Activated naive CD4-positive, alpha-beta T cell (primary cell): ENCODE measurements at places on chromosomes 11 and 22.

DNA sequence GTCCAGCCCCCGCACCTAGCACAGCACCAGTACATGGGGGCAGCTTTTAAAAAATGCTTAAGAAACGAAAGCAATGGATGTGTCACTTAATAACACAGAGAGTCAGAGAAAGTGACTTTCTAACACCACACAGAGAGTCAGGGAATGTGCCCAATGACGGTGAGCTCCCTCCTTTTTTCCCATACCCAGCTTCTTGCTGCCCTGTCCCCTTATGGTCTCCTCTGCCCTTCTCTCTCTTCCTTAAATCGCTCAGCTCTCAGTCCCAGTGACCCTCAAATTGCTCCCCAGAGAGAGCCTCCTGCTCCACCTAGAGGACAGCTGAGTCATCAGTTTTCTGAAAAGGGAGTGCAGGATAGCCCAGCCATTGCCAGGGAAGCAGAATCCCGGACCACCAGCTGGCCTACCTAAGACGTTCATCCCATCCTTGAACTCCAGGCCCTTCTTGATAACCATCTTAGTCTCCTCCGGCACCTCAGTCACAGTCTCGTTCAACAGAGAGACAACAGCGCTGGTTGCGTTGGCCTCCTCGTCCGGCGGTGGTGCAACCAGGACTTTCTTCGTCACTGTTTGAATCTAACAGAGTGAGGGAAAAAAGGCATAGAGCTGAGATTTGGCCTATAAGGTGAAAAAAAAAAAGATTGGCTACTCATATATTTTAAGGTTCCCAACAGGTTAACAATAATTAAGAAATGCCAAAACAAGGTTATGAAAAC, 113.5 kb downstream of the SLC1A2 start:
- DNase-seq = no peak

- DNase-seq = no peak
These were observed 11.1 kb downstream of the SPTBN2 start for GRCh38 chr11:66717925-66718319.

GRCh38 chr11:85945788-85946187, 90.6 kb downstream of the CCDC83 start:
- no peak for DNase-seq

GRCh38 chr11:100203789-100204188, 483.3 kb upstream of the ARHGAP42 start:
- DNase-seq = no peak

- no peak for DNase-seq
These were observed 540 bp downstream of the MEN1 start for GRCh38 chr11:64809781-64810241.

DNA sequence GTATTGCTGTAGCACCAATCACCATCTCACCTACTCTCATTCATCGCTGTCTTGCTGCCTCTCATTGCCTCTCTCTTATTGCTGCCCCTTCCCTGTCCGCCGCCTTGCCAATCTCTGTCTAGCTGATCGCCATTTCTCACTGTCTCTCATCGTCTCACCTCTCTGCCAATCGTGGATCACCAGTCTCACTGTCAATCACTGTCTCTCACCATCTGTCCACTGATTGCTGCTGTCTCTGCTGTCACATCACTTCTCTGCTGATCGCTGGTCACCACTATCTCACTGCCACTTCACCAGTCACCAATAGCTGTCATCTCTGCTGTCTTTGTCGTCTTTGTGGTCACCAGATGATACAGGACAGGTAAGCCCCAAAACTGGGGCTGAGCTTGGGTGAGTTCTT, 20.6 kb upstream of the RNASEH2C start:
- DNase-seq = no peak

GRCh38 chr11:121253951-121254350, 38.6 kb upstream of the SC5D start:
- DNase-seq = no peak

GRCh38 chr11:113647856-113648255, 58.3 kb downstream of the TMPRSS5 start:
- no peak for DNase-seq

- no peak for DNase-seq
These were observed 51.0 kb upstream of the SC5D start for GRCh38 chr11:121241343-121242211.

GRCh38 chr11:7600205-7600775, 73.0 kb downstream of the CYB5R2 start:
- DNase-seq = no peak

GRCh38 chr22:47193606-47194329, 431.3 kb downstream of the TBC1D22A start:
- no peak for DNase-seq

- DNase-seq = no peak
These were observed 10.5 kb downstream of the TPST2 start for GRCh38 chr22:26579331-26579886.

DNA sequence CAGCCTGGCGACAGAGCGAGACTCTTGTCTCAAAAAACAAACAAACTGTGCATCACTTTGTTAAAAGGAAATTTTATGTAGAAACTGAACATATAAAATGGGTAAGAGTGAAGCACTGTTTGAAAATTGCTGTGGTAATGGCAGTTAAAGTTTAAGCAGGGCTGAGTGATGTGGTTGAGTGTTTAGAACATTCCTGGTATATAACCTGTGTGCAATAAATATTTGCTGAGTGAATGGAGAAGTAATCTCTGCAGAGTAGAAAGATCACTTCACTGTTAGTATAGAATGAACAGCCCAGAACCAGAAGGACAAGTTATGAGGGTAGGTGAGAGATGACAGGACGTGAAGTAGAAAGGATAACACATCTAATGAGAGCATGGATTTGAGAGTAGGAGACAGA, 27.3 kb downstream of the CECR2 start:
- no peak for DNase-seq

GRCh38 chr22:37172266-37173245, 15.5 kb downstream of the C1QTNF6 start:
- no peak for DNase-seq

DNA sequence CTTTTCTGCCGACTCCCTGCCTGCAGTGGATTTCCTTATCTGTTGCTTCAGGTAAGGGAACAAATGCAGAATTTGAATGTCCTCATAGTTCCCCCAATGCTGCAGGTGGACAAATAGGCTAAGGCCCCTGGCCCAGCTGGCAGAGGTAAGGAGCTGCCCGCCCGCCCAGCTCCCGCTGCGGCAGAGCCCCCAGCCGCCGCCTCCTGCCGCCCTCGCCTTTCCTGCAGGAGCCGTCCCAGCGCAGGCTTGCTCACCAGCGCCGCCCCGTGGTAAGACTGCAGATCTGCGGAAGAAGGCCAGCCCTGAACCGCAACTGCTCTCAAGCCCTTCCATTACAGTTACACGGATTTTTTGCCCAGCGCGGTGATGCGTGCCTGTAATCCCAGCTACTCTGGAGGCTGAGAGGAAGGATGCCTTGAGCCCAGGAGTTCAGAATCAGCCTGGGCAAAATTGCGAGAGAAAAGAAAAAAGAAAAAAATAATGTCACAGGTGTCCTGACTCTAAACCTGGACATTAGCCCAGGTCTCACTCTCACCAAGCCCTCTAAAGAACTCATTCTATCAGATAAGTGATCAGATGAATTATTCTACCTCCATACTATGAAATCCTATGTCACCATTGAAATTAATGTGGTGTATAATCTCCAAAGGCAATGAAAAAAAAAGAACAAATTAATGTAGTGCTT, 51.2 kb upstream of the EMID1 start:
- DNase-seq = peak; percentile 75

DNA sequence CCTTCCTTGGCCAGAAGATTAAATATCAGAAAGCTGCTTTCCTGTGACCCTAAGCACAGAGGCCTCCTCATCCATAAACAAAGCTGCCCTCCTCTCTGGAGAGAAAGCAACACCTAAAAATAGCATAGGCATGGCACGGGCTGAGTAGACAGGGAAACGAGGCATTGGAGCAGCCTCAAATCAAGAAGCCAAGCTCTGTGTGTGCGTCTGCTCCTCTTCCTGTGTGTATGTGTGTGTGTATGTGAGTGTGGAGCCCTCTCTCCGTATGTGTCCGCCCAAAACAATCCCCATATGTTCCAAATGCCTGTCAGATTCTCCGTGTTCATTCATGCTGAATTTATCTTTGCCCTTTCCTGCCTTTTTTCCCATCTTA, 24.0 kb downstream of the KCNJ5 start:
- no peak for DNase-seq

DNA sequence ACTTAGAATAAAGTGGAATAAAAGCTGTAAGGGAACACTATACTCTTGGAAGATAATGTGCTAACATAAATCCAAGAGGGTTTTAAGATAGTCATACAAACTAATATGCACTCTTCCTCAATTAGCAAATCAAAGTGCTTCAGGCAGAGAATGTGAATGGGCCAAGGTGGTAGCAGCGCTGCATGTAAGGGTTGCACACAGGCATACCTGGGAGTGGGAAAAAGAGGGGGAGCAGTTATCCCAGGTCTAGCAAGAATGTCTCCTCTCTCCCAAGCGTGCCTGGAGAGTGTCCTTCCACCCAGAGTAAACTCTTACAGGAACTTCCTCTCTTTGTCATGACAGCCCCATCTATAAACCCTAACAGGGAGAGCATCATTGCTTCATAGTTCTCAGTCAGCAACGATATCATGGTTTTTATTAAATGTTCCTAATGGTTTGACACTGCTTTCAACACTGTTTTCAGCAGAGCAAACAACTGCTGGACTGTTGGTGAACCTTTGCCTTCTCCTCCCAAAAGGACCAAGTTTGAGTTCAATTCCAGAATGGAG, 61.6 kb downstream of the SYTL2 start:
- no peak for DNase-seq

DNA sequence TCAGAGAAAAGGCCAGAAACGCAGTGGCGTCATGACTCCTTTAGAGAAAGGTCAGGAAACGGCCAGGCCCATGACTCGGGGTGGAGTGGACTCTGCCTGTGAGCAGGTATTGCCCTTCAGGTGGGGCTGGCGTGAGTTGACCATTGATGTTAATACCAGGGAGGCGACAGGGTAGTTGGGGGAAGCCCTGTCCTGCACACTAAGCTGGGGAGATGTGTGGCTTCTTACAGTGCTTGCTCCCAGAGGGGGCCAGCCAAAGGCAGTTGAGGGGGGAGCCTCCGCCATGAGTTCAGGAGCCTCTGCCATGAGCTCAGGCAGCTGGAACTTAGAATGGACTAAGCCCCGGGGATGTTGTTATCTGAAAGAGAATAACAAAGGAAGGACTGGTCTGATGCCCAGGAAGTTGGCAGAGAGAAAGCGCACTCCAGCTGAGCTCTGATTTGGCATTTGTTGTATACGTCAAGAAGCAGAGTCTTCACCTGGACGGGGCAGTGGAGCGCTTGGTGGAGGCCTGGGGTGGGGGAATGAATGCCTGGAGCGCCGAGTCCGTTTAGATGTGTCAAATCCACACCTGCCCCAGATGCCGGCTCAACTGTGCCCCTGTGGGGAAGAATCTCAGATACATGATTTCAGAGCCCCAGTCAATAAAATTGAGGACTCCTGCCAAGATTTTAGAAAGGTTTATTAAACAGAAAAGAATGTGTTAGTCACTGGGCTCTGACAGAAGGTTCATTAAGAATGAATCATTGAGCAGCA, 222.5 kb downstream of the TBC1D22A start:
- no peak for DNase-seq
